ENCODE measurements at places on chromosomes 12 and 14.

GRCh38 chr12:38151991-38152700, 164.4 kb upstream of the ALG10B start:
- no peak for DNase-seq

DNA sequence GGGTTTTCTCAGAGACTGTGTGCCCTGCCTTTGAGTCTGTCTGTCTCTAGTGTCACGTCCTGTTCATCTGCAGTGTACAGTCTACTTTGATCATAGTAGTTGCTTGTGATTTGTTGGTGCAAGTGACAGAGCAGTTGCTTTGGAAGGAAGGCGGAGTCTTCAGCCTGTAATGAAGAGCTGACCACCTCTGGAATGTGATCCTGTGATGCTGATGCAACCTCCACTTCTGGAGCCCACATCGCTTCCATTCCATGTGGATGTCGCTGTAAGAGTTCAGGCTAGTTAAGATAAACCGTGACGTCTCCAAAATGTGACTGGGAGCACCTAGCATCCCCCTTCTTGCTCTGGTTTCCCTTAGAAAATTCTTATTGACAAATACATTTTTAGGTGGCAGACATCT, 51.8 kb downstream of the PELI2 start:
- DNase-seq = no peak

DNA sequence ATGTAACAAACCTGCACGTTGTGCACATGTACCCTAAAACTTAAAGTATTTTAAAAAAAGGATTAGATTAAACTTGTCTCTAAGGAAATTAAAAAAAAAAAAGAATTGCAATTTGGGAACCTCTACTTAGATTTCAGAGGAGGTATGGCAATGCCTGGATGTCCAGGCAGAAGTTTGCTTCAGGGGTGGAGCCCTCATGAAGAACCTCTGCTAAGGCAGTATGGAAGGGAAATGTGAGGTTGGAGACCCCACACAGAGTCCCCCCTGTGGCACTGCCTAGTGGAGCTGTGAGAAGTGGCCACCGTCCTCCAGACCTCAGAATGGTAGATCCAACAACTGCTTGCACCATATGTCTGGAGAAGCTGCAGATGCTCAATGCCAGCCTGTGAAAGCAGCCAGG, 279.6 kb upstream of the CCDC196 start:
- DNase-seq = no peak

DNA sequence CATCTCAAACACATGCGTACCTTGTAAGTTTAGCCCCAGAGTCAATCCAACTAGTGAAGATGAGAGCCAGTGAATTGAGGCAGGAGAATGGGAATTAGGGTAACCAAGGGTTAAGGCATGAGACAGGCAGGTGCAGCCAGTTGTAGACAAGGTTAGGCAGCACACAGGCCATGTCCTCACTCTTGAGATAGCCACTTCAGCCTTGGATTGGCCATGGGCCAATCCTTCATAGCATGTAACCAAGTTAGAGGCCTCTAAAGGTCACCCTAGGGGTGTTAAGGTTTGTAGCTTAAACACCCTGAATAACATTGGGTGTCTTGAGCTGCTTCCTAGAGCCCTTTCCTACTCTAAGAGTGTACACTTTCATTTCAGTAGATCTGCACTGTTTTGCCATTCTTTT, 208.2 kb upstream of the RBM19 start:
- no peak for DNase-seq

DNA sequence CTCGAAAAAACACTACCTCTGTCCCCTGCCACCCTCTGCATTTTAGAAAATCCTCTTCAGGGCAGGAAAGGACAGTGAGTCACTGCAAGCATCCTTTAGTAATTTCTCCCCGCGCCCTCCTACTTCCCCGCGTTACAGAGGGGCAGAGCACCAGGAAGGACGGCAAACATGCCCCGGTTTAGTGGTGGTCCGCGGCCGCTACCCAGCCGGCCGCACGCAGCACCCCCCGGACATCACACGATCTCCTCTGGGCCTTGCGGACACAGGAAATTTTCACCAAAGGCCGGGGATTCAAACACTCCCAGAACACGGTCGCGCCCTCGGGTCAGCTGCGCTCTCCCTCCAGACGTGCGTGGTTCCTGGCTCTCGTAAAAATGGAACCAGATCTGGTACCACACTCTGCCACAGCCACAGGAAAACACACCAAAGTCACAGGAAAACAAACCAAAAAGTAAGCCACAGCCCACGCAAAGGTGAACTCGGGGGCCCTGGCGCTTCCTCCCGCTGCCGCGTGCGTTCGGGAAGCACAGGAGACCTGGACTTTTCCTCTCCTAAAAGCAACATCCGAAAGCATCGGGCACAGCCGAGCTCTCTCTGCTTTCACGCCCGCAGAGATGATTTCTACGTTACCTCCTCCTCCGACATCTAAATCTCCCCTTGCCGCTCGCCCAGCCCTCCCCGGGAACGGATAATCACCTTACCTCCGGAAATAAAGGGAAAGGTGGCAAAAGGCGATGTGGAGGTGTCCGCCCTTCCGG, 839 bp downstream of the SLC38A1 start:
- peak; percentile 16 for DNase-seq

- no peak for DNase-seq
Observed at GRCh38 chr14:101357559-101358319, 203.6 kb upstream of the DIO3 start.

DNA sequence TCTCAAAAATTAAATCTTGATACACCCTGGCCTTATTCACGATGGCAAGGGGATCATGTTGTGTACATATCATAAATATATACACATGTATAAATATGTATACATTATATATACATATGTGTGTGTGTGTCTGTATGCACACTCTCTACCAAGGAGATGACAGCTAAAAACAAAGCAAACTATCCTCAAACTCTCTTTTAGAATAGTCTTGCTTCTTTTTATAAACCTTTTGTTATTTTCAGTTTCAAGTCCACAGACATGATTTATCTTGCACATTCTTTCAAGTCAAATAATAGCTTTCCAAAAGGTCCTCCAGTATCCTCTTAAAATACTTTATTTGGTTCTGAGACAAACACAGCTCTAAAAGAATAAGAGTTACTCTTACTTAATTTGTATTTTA, 8.4 kb downstream of the ANO6 start:
- DNase-seq = no peak

DNA sequence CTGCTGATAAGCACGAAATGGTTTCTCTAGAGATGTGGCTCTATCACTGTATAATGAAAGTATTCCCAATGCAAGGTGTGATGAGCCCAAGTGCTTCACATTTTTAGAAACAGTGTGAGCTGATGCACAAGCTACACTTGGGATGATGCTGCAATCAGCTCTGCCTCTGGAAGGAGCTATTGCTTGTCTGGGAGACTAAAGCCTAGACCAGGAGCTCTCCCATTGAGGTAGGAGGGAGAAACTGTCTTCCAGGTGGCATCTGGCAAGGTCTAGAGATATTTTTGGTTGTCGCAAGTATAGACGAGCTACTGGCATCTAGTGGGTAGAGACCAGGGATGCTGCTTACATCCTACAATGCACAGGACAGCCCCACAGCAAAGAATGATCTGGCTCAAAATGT, 42.0 kb downstream of the HECTD4 start:
- no peak for DNase-seq

GRCh38 chr12:1922985-1923384, 4.5 kb upstream of the CACNA2D4 start:
- no peak for DNase-seq

DNA sequence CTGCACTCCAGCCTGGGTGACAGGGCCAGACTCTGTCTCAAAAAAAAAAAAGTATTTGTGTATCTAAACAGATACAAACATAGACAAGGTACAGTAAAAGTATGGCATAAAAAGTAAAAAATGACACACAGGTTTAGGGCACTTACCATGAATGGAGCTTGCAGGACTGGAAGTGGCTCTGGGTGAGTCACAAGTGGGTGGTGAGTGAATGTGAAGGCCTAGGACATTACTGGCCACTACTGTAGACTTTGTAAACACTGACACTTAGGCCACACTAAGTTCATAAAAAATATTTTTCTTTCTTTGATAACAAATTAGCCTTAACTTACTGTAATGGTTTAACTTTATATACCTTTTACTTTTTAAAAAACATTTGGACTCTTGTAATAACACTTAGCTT, 38.0 kb upstream of the EIF5 start:
- no peak for DNase-seq

- DNase-seq = no peak
Observed at GRCh38 chr12:99278899-99279298, 368.7 kb upstream of the GARIN6 start.

GRCh38 chr14:59333668-59334067, 131.5 kb downstream of the GPR135 start:
- DNase-seq = no peak

DNA sequence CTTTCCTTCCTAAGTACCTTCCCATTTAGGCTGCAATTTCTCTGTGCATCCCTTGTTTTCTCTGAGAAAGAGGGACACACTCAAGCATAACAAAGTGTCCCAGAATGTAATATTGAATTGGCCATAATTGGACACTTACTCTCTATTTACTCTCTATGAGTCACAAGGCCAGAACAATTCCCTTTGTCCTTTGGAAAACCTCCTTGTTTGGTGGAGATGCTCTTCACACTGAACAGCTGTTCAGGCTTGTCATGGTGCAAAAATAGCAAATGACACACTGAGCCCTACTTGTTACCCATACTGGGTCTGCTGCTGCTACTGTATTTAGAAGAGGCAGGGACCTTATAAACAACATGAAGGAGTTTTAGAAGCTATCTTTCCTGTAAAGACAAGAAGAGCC, 1590.5 kb upstream of the TMEM132C start:
- no peak for DNase-seq

DNA sequence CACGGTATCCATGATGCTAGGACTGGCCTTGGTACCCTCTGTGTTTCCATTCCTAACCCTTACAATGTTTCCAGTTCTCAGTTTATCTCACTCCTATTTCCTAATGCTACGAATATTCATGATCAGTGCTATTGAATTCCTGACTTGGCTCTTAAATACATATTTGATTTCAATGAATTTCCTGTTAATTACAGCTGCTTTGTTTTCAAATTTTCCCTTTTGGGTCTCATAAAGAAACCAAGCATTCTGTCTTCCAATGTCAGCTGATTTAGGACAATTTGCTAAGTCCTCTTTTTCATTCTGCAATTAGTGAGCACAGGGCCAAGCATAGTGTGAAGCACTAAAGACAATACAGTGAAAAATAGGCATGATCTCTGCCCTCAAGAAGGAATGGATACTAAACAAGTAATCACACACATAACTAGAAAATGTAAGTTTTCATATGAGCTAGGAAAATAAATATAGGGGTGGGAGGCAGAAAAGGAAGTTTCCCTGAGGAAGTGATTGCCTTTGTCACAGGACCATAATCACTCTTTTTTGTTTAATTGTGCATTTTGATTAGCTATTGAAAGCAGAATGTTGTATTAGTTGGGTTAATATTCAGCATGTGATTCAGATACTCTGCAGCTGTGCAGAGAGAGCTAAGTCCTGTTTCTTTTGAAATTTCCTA, 88.5 kb downstream of the KCNC2 start:
- no peak for DNase-seq

GRCh38 chr12:131287015-131287937, 333.6 kb downstream of the ADGRD1 start:
- DNase-seq = no peak

- DNase-seq = no peak
Observed at GRCh38 chr14:20667957-20668356, 16.4 kb upstream of the RNASE4 start.

DNA sequence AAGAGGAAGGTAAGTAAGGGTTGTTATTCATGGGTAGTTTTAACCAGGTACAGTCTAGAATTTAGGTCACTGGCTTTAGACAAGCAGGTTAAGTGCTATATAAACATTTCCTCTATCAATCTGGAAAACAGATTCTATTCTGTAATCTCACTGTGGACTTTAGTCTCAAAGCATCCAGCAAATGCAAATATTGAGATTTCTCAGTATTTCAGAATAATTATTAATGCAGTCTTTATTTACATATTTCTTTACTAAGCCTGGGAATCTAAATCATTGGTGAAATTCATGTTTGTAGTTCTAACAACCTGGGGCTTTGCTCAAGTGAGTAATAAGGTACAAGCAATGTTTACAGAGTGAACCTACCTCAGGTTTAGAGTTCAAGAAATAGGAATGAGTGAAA, 61.9 kb downstream of the SLC41A2 start:
- no peak for DNase-seq

GRCh38 chr14:71228711-71229110, 321.5 kb downstream of the PCNX1 start:
- no peak for DNase-seq

DNA sequence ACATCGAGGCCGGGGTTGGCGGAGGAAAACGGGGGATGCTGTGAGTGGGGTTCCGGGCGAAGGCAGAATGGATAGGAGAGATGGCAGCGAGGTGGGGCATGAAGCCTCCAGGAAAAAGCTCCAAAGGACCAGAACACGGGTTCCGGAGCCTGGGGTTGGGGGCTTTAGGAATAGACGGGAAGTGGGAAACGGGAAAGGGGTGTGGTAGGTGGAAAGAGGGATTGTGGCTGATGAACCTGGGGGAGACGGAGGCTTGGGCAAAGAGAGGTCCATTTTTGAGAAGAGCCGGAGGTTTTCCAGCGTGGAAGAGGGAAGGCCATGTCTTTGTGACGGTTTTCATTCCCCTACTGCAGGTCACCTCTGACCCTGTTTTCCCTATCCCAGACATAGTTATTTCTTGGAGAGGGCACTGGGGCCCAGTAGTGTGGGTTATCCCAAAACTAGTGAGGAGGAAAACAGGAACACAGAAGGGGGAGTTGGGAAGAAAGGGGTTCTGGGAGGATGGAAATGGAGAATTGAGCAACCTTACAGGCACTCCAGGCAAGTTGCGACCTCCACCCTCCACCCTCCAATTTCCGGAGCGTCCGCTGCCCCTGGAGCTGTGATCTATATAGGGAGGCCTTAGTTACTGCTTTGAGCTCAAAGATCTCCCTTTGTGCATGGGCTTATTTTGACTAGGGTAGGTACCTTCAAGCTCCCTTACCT, 1.1 kb downstream of the ATN1 start:
- no peak for DNase-seq

DNA sequence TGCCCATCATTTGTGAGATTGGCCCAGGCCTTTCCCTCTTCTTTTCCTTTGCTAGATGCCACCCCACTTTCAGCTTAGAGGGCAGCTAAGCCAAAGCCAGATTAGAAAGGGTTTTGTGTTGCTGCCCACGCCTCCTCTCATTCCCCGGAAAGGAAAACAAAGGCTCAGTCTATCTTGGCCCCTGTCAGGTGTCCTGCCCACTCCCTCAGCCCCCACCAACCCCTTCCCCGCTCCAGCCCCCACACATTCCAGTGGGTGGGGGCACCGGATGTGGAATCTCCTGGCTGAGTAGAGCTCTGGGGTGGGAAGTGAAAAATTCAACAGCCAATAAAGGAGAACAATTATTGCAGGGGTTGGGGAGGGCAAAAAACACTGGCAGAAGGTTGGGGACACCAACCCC, 2.2 kb downstream of the BLOC1S1 start:
- DNase-seq = no peak

DNA sequence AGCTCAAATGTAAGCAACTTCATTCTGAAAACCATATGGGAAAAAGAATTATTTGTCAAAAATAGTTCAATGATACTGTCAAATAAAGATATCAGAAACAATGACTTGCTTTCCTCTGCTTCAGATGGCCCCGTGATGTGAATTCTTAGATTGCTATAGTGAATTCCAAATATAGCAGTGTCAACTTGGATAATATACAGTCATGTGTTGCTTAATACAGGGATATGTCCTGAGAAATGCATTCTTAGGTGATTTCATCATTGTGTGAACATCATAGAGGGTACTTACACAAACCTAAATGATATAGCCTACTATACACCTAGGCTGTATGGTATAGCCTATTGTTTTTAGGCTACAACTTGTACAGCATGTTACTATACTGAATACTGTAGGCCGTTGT, 108.7 kb upstream of the MIS18BP1 start:
- no peak for DNase-seq

Data from CD4-positive, alpha-beta T cell treated with Interferon gamma for 1 hour (primary cell).